ENCODE measurements at places on chromosomes 5 and 9. TPM values are rescaled to one million over a fixed set of nuclear protein-coding genes. Genes with fewer than 3 reads are reported as not detected.

DNA sequence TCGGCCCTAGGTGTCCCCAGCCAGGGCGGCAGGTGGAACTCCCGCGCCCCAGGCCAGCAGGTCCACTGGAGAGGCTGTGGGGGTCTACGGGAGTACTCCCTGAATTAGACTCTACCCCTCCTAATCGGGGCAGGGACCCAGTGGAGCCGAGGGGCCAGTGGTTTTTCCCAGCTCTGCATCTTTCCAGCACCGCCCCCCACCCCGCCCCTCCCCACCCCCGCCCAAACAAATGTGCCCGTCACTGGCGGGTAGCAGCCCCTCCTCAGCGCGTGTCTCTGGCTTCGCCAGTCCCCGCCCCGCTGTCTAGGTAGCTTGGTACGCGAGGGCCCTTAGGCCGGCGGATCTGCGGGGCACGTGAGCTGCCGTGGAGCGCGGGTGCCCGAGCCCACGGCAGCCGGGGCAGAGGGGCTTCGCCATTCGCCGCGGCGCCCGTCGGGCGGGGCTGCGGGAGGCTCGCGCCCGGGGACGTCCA lies 7.0 kb downstream of the UNC5A start:
- no peak for DNase-seq

GRCh38 chr5:6201631-6202030 lies 176.7 kb downstream of the MED10 start:
- DNase-seq: no peak

DNA sequence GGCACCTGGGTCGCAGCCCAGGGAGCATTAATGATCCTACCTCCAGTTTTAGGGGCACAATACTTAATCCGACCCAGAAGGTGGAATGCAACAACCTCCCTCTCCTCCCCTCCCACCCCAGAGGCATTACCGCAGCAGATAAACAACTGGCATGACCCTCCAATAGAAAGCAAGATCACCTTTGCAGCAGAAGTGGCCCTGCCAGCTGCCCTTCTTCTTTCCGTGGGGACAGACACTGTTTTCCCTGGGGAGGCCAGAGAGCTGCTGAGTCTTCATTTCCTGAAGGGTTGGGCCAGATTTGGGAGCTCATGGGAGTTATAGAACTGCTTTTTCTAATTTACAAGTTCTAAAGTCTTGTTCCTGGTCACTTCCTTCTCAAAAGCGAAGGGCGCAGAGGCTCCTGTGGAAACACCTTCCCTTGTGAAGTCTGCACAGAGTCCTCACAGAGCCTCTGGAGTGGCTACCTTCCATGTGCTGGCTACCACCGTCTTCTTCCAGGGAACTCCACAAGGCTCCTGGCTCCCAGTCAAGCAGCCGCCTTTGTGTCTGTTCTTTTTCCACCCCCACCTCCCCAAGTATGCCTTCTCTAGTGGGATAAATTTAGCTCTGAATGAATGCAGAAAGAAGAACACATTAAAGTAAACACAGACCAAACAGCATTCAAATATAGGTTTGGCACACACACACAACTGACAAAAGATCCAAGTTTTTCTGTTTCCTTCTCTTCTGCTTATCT lies 8.0 kb upstream of the PALM2AKAP2 start:
- DNase-seq: no peak

DNA sequence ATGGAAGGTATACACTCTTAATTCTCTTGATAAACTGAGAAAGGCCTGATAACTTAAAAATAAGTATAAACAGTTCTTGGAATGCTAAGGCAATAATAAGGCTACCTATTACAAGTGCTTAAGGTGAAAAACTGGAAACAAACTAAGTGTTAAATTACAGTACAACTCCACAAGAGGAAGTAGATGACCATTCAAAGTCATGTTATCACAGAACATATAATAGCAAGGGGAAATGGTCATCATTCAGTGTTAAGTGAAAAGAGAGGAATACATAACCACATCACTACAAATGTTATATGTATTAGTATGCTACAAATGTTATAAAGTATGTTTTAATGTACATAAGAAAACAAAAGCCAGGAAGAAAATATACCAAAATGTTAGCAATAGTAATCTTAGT lies 135.9 kb downstream of the CCDC192 start:
- no peak for DNase-seq

- DNase-seq: no peak
Observed at GRCh38 chr9:136700304-136700703, 12.1 kb upstream of the DIPK1B start.

- no peak for DNase-seq
Observed at GRCh38 chr5:6755519-6755918, 42.3 kb downstream of the TENT4A start.

DNA sequence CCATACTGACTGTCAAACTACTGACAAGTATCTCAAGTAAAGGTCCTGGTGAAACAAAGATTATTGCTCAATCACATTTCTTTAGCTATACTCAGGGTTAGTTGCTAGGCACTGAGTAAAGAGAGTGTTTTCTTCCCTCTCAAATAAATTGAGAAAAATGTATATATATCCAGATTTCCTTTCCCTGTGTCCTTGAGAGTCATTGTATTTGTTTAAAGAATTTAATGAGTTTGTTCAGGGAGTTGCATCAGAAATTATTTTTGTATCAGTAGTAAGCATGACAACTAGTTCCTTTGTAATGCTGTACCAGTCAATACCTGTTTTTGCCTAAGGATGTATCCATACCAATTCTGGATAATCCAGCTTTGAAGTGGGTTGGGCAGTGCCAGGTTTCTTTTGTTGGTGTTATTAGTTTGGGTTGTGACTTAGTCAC lies 3.2 kb upstream of the ANKHD1 start:
- DNase-seq: no peak

- no peak for DNase-seq
Observed at GRCh38 chr5:32769711-32770110, 58.6 kb downstream of the NPR3 start.

- no peak for DNase-seq
Observed at GRCh38 chr5:67343835-67344234, 147.2 kb upstream of the CD180 start.

DNA sequence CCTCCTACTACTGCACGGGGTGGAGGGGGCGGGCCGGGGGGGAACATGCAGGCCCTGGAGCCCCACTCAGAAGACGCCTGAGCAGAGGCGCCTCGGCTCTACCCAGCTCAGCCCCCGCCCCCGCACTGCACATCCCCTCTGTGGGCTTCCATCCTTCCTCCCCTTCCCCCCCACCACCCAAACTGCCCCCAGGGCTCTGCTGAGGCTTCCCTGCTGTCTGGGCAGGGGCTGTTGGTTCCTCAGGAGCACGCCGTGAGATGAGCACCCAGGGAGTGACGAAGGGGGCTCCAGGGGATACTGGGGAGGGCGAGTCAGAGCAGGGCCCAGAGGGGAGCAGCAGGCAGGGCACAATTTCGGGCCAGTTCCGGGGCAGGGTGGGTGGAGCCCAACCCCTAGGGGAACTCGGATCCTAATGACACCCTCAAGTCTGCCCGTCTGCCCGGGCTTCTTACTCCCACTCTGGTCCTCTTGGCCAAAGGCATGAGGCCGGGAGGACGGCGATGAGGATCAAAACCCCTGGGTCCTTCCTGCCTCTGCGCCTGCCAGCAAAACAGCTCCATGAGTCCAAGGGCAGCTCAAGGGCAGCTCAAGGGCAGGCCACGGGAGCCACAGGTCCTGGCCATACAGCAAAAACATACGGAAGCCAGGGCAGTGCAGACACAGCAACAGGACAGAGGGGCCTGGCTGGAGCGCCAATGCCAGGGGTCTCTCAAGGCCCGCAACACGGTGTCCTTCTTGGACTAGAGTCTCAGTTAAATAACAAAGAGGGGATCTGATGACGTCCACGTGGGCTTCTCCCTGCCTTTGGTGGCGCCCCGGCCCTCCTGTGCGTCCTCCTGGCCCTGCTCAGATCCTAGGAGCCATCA lies 200.9 kb downstream of the AUH start:
- DNase-seq: no peak

DNA sequence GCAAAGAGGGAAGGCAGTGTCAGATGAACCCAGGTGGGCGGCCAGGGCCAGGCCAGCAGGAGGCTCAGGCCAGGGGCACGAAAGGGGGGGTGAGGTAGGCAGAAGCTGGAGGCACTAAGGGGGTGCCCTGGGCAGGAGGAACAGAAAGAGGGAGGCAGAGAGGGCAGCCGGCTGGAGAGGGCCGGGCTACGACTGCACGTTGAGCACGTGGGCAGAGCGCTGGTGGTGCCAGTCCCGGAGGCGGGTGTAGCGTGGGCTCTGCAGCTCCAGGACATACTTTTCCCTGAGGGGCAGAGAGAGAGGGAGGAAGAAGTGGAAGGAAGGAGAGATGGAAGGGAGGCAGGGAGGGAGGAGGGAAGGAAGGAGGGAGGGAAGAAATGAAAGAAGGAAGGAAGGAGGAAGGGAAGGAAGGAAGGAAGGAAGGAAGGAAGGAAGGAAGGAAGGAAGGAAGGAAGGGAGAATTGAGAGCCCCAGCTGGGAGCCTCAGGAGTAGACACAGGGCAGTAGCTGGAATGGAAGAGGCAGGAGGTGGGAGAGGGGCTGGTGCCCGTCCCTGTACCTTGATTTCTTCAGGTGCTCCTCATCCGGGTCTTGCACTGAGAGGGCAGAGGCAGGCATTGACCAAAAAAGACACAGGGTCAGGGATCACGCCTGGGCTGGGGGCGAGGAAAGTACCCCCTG lies 7.0 kb downstream of the PDLIM7 start:
- DNase-seq: no peak

GRCh38 chr9:27638716-27639115 lies 65.4 kb upstream of the C9orf72 start:
- no peak for DNase-seq

ACTBL2 gene
- 0.07 TPM for total RNA-seq

SLC34A3 gene
- 0.27 TPM for total RNA-seq

ORM2 gene
- total RNA-seq: not detected
